ENCODE measurements at places on chromosomes 5 and 9. TPM values are rescaled to one million over a fixed set of nuclear protein-coding genes. Genes with fewer than 3 reads are reported as not detected.

- DNase-seq = no peak
These were observed 8.2 kb upstream of the CRHBP start for GRCh38 chr5:76944638-76945037.

The UBAC1 gene
- total RNA-seq = 70.1 TPM

The PCDHB5 gene
- total RNA-seq = 1.8 TPM

DNA sequence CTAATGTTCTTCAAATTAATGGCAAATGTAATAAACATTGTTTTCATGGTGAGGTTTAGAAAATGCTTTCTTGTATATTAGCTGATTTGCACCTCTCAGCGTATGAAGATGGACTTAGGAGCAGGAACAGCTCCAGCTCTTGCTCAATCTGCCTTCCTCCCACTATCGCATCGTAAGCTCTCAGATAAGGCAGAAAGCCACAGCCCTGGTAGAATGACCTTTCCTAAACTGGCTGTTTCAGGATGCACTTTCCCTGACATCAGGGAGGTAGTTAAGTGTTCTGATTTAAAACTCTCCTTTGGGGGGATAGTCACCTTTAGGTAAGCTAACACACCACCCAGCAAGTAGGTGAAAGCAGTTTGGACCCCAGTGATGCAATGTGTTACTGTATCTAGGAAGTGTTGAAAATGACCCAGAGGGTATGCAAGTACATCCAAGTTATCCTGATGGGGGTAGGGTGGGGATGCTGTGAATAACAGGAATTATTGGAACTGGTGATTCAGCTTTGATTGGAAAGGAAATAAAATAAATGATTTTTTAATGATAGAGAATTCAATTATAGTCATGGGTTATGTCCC lies 72.3 kb downstream of the LMNB1 start:
- no peak for DNase-seq

GRCh38 chr5:40365342-40366330 lies 314.1 kb upstream of the PTGER4 start:
- DNase-seq = no peak

- DNase-seq = no peak
These were observed 31.4 kb downstream of the LIX1 start for GRCh38 chr5:97111004-97111403.

DNA sequence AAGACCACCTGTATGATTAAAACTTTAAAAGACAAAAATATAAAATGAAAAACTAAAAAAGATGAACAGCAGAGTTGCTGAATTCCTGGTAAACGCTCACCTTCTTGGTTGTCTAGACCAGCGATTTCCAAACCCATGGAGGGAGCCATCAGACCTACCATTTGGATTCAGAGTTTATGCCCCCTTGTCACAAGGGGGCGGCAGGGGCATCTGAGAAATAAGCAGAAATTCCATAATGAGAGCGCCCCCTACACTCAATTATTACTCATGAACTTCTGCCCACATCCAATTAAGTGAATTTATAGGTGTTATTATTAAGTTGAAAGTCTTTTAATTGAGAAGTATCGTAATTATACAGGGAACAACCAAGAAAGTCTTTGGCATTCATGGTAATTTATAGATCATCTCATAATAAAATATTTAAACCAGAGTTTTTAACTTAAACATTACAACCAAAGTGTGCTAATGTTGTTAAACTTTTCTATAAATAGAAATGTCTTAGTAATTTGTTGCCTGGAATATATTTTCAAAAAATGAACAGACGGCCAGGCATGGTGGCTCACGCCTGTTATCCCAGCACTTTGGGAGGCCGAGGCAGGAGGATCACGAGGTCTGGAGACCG lies 35.2 kb upstream of the SPATA31C2 start:
- DNase-seq = peak; percentile 73

GRCh38 chr9:116806075-116806474 lies 119.0 kb downstream of the TRIM32 start:
- DNase-seq = no peak

DNA sequence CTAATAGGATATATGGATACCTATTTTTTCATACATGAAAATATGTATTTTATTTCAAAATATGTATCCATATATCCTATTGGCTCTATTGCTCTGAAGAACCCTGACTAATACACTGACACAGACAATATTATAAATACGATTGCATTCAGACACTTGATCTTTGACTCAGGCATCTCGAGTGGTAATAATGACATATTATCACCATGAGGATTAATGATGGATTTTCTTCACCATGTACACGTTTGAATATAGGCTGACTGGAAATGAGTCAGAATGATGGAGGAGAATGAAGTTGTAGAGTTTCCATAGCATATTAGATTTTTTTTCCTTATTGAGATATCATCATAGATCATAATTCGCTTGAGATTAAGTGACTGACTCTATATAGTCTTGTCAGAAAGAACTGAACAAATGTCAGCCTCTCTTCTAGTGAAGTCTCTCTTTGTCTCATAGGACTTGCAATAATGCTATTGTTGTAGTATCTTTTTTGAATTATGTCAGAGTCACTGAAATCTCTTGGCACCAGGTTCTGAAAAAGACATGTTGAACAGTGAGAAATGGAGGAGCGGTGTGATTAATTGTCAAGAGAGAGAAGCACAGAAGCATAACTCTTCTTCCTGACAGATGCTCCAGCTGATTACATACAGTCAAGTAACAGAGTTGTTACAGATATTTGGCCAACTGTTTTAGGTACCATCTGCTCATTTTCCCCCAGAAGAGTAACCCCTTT lies 41.4 kb upstream of the SLCO6A1 start:
- no peak for DNase-seq

DNA sequence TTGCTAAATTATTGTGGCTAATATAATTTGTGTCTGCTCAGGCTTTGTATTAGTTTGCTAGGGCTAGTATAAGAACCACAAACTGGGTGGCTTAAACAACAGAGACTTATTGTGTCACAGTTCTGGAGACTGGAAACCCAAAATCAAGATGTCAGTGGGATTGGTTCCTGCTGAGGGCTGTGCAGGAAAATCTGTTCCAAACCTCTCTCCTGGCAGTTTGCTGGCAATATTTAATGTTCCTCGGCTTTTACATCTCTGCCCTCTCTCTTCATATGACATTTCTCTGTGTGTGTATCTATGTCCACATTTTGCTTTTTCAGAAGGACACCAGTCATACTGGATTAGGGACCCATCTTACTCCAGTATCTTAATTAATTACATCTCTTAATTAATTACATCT lies 498.8 kb upstream of the CD180 start:
- DNase-seq = no peak

DNA sequence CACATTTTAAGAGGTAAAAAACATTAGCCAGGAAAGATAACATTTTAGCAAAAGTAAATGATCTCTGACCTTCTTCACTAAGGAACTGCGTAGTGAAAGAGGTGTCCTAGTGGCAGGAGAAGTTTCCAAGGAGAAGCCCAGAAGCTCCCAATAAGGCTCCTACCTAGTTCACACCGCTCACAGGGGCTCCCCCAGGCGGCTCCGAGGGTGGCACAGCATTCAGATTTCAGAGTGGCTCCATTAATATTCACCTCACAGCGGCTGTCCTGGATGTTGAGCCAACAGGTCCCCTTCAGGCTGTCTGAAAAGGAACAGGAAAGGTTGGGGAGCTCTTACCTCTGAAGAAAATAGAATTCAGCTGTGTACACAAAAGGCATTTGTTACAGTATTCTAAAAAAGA lies 187.3 kb downstream of the FBN2 start:
- DNase-seq = no peak

DNA sequence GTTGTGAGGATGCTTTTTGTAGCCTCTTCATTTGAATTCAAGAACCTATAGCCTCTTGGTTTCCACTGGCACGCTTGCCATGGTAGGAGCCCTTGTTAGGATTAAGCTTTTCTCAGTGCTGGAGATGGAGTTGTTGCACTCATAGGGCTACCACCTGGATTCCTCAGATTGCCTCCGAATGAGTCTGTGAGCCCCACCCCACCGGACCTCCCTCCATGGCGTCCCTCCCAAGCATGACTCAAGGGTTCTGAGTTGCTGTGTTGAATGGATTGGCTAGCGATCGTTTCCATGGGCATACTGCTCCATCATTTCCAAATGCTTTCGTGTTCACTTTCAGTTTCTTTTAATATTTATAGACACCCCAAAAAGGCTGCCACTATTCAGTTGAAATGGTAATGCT lies 69.9 kb downstream of the DAPK1 start:
- DNase-seq = no peak

The C9orf43 gene
- total RNA-seq = 0.55 TPM

GRCh38 chr5:65819905-65820240 lies 97.9 kb downstream of the NLN start:
- no peak for DNase-seq

The AJM1 gene
- 9.3 TPM for total RNA-seq

The IL9 gene
- not detected for total RNA-seq

DNA sequence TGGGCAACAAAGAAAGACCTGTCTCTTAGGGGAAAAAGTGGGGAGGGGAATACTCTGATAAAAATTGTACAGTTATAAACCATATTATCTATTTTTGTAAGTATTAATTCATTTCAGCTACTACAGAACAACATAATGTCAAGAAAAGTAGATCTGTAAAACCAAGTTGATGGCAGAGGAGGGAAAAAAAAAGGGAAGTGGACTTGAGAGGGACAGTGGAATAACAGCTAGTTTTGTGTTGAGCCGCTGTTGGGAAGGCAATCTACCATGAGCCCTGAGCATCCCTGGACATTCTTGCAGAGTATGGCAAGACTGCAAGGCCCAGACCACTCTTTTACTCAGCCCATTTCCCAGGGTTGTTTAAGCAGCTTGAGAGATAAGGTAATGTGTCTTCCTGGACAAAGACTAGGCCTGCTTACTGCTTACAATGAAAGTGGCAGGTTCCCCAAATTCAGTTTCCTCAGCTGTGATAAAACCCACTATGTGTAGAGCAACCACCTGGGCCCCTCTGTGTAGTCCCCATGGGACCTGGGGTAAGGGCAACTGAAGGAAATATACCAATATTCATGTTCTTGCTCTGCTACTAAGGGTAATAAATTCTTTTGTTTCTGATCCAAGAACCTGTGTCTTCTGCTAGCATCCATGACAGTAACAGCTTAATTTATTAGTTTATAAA lies 25.0 kb downstream of the CEP120 start:
- no peak for DNase-seq

DNA sequence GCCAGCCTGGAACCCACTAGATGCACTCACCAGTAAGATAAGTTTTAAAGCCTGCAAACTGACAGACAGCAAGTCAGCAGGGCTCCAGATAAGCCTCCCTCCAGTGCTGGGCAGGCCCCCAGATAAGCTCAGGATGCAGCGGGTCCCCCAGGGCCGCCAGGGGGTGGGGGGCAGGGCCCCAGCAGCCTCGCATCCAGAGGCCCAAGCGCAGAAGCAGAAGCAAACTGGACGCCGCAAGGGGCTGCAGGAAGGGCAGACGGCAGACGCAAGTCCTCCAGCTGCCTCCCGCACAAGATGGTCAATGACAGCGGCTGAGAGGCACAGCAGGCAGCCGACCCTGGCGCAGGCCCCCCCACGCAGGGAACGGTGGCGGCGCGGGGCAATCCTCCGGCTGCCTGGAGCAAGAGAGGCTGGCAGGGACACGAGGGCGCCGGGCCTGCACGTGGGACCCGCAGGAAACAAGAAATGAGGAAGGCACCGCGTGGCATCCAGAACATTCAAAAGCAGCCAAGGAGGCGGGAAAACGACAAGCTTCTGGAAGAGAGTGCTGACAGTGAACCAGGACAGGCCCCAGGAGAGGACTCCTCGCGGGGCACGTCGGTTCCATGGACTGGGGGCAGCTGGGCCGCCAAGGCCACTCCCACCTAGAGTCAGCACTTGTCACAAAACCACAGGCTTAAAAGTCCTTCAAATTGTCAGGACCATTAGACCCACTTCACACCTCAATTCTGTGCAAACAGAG lies 49.8 kb downstream of the ROR2 start:
- peak; percentile 61 for DNase-seq

Data from stomach (tissue), 19 donors.